Activated T-cell treated with anti-CD3 and anti-CD28 coated beads for 48 hours (primary cell): ENCODE measurements at places on chromosomes 3 and 15.
A peak's percentile ranks its signal among the peaks of the same experiment; 100 is the strongest.

DNA sequence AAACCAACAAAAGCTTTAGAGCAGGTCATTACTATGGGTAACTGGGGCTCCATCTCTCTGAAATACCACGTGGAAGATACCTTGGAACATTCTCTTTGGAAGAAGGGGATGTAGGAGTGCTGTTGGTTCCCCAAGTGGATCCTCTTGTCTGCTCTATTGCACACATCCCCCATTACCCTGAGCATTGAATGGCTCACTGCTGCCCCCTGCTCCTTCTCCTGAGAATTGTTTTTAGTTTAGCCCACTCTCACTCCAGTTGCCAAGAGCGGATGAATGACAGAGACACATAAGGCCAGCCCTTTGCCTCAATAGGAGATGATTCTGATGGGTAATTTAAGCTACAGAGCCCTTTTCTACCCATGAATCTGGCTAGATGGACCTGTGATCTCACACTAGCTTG, 135.6 kb upstream of the SUCLG2 start:
- DNase-seq = peak; percentile 25

DNA sequence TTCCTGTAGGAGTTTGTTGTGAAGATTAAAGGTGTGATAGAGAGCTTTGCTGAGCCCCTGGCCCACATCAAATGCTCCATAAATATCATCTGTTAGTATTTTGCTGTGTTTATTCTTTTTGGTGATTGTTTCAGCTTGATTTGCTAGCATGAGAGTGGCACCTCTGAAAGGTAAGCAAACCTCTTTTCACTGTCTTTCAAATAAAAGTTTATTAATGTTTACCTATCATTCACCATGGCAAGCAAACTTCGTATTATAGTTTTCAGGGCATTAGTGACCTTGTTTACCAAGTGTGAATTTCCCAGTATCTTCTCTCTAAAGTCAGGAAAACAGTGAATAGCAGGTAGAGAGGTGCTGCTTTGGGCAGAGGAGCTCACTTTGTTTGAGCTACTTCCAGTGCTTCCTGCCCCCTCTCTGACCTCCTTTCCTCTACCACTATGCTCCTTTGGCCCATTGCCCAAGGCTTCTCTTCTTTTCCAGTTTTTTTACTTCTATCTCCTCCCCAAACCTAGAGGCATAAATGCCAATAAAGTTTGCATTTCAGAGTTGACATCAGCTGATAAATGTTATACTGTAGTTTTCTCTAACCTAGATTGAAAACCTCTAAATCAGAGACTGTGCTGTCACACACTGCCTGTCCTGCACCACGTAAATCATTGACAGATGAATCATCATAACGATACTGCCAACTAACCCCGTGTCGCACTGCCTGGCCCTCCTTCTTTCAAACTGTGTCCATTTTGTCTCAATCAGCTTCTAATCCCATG, 569.0 kb downstream of the TUSC7 start:
- no peak for DNase-seq

DNA sequence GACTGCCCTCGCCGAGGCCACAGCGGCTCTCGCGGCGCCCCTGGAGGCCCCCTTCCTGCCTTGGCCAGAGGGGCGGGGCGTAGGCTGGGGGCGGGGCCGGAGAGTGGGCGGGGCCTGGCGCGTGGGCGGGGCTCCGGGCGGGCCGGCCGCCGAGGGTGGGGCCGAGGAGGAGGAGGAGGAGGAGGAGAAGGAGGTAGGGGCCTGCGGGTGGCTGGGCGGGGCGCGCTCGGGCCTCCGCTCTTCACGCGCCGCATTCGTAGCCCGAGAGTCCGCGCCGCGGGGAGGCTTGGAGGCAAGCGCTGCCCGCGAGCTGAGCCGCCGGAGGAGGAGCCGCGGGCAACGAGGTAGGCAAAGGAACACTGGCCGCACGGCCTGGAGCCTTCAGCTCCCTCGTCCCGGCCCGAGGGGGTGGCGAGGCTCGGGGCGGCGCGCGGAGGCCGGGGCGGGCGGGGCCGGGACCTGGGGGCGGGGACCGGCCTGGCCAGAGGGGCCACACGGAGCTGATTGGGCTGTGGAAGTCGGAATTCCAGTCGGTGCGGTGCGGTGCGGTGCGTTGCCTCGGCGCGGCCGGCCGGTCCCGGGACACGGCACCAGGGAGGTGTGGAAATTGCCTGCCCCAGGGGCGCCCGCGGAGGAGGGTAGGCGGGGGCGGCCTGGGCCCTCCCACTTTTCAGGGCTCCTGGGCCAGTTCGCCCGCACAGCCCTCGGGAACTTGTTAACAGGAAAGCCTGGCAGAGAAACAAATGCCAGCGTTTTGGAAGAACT, at the start of gene PPP2R3A:
TSS of gene PPP2R3A (plus strand) at position 223 of the 765 bp plus-strand sequence. CDS start 35,771 bp downstream, outside the sequence.
- peak; percentile 73 for DNase-seq

DNA sequence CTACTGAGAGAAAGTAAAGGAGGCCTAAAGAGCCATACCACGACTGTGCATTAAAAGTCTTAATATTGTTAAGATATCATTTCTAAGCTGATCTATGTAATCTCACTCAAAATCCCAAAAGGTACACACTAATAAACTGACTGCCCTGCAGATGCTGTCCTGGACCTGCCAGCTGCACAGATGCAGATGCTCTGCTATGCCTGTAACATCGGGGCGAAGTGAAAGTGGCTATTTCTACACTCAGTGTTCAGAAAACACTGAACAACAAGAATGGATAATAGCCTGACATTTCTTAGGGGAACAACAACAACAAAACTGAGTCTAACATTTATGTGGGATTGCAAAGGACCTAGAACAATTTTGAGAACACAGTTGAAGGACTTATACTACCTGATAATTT, 31.9 kb downstream of the RAD18 start:
- DNase-seq = no peak

- DNase-seq = peak; percentile 74
Observed at GRCh38 chr15:20356444-20356910, 185.1 kb downstream of the GOLGA6L6 start.

DNA sequence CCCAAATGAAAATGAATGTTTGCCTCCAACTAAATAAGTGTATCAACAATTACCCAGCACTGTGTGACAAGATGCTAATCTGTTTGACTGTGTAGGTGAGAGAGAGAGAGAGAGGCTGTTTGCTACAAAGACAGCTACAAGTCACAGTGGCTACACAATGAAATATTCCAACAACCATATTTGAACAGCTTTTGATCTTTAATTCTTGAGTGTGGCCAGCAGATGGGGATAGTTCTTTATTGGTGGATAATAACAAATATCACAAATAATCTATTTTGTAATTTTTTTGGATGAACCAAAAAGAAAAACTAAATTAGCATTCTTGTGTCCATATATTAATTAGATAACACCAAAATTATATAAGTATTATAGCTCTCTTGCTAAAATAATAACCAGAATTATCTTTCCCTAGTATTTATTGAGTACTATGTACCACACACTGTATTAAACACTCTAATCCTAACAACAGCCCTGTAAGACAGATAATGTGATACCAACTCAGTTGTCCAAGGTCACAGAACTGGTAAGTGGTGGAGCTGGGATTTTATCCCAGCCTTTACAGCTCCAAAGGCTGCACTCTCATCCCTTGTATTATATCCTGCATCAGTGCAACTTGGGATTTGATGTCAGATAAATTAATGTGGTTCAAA, 61.9 kb upstream of the C3orf80 start:
- no peak for DNase-seq

- DNase-seq = no peak
Observed at GRCh38 chr3:40068636-40069035, 240.9 kb upstream of the EIF1B start.

DNA sequence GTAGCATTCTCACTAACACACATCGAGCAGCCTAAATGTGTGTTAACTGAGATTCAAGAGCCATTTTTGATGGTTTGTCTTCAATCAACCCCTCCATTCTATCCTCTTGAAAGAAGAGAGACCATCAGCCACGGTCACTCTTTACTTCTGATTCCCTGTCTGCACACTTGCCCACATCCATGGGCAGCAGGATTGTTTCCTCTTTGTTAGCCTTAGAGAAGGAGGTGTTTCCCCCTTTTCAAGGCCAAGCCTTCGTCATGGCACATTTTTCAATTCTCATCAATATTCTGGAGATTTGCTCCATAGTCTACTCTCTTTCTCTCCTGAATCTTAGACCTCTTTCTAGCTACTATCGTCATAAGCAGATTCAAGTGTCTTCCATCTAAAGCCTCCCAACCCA, 522.4 kb upstream of the NAALADL2 start:
- DNase-seq = no peak

DNA sequence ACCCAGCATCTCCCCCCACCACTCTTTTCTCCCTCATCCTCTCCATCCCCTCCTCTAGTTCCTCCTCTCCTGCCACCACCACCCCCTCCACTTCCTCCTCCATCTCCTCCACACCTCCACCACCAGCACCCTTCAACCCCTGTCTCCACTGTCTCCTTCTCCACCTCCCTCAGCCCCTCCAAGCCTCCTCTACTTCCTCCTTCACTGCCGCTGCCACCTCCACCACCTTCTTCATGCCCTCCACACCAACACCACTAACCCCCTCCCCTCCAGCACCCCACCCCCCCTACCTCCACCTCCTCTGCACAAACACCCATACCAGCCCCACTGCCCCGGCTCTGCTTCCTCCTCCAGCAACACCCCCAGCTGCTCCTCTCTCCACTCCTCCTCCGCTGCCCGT, 88.0 kb downstream of the HES1 start:
- no peak for DNase-seq

- DNase-seq = no peak
Observed at GRCh38 chr15:88617790-88618189, 3.4 kb upstream of the AEN start.

DNA sequence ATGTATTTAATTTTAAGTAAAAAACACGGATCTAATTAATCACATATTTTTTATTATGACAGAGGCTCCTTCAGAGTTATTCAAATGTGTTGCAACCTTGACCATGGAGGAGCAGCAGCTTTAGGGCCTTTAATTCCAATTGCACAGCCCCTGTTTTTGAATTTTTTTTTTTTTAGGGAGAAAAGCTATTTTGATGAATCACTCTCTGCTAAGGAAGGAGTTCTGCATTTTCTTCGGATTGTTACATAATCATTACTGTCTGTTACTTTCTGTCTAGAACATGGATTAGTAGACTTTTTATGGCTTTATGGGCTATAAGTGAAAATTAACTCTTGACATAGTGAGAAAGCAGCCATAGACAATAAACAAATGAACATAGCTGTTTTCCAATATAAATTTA, 90.8 kb downstream of the MCTP2 start:
- DNase-seq = no peak

GRCh38 chr3:196159952-196160804, 51.0 kb downstream of the ZDHHC19 start:
- no peak for DNase-seq

DNA sequence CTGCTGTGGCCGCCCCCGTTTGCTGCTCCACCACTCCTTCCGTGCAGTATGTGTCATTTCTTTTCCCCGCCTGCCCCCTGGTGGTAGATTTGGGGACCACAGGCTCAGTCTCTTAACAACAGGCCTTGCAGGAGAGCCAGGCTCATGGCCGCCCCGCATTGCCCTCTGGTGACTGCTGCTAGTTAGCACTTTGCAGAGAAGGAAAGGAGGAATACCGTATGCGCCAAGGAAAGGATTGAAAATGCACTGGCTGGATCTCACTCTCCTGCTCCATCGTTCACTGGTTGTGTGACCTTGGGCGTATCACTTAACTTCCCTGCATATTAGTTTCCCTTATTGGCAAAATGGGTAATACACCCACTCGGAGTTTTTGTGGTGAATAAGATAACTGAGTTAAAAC, 39.3 kb upstream of the PXYLP1 start:
- DNase-seq = peak; percentile 91

- DNase-seq = no peak
Observed at GRCh38 chr3:28891485-28891884, 389.4 kb upstream of the RBMS3 start.

GRCh38 chr15:35496585-35496984, 49.4 kb downstream of the DPH6 start:
- DNase-seq = no peak

DNA sequence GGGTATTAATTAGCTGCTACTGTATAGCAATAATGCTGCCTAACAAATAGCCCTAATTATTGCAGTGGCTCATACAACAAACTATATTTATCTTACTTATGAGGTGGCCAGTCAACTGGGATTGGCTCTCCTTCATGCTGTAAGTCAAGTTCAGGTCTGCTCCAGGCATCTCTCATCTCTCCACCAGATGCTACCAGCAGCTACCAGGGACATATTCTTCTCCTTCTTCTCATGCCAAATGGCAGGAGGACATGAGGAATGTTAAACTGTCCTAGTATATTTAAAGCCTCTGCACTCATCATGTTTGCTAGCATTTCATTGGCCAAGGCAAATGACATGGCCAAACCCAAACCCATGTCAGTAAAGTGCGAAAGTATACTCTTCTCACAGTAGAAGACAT, 17.3 kb downstream of the SV2B start:
- DNase-seq = no peak

GRCh38 chr15:100925480-100925879, 6.3 kb downstream of the LRRK1 start:
- DNase-seq = no peak

GRCh38 chr3:182843478-182843877, 50.2 kb downstream of the ATP11B start:
- DNase-seq = no peak

- DNase-seq = no peak
Observed at GRCh38 chr3:15305359-15305844, 27.0 kb downstream of the SH3BP5 start.

GRCh38 chr3:112327371-112327951, 5.5 kb upstream of the CD200 start:
- DNase-seq = no peak

DNA sequence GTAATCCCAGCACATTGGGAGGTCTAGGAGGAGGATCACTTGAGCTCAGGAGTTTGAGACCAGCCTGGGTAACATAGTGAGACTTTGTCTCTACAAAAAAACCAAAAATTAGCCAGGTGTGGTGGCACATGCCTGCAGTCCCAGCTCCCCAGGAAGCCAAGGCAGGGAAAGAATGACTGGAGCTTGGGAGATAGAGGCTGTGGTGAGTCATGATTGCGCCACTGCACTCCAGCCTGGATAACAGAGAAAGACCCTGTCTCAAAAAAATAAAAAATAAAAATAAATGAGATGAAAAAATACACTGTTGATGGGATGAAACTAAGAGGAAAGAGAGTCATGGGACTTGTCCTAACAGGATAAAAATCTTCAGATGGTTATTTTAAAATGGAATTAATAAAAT, 137.6 kb downstream of the IMPG2 start:
- DNase-seq = no peak

GRCh38 chr3:195263193-195263924, 7.6 kb downstream of the XXYLT1 start:
- DNase-seq = no peak

- no peak for DNase-seq
Observed at GRCh38 chr15:50884540-50884939, 23.9 kb upstream of the AP4E1 start.
